ENCODE measurements at places on chromosomes 12 and 14.

DNA sequence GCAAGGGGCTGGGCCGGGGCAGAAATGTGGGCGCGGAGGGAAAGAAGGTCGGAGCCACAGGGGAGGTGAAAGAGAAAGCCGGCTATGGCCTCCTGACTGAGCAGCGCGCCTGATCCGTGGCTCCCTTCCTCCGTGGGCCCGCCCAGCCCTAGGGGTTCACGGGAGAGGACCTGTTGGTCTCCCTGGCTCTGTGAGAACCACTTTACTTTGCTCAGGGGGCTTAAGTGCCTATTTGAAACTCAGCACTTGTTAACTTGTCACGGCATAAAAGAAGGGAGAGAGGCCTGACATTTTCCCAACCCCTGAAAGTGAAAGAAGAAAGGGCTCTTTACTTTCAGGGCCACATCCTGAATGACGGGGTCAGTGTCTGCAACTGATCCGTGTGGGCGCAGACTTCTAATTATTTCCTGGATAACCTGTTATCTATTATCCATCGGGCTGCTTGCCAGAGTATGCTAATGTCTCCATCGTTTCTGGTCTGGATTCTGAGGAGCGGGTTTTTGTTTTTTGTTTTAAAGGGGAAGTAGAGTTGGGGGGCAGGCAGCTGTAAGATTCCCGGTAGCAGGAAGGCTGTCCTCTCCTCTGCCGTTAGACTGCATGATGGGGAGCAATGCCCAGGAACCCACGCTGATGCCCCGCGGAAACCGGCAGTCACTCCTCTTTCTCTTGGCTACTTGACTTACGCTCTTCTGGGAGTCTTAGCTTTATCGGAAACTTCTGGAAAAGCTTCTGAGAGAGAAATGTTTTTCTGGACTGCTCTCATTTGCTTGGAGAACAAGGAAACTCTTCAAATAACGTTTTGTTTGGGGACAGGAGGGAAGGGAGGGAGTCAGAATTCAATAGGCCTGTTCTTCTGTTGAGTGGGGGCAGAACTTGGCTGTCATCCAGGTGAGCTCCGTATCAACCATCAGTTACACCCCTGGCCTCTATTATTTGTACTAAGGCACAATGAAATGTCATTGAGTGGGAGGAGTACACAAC lies 127.7 kb upstream of the MAX start:
- ATAC-seq, result peak; percentile 80

DNA sequence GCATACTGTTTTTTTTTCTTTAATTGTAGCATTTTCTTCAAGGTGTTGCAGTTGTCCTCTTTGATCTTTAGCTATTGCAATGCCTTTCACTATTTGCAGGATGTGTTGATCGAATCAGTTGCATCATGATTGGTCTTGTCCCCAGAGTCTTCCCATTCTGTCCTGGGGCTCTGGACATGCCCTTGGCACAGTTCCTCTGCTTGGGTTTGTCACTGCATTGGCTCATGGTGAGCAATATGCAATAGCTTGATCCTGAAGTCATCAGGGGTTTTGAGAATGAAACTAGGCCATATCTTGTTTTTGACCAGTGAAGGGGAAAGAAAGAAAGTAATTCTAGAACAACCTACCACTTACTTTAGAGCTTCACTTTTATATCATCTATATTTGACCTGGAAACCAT lies 281.5 kb downstream of the TMEM117 start:
- no peak for ATAC-seq

- no peak for ATAC-seq
These were observed 32.9 kb downstream of the C14orf132 start for GRCh38 chr14:96072076-96072475.

DNA sequence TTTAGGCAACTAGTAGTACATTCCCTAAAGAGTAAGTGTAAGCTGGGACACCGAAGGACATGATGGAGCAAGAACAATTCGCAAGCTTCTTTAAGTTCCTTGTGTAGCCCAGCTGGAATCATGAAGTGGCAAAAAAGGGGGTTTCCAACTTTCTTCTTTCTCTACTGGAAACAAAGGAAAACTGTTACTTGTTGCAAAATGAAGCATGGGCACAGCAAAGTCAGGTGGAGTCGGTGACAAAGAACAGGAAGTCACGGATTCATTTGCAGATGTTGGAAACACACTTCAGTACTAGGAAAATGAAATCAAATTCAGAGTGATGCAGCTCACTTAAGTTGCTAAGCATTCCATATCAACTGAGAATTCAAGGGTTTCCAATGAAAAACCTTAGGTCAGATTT lies 706.9 kb upstream of the STXBP6 start:
- ATAC-seq, result no peak

GRCh38 chr14:93042968-93043940 lies 72.5 kb downstream of the ITPK1 start:
- peak; percentile 86 for ATAC-seq

DNA sequence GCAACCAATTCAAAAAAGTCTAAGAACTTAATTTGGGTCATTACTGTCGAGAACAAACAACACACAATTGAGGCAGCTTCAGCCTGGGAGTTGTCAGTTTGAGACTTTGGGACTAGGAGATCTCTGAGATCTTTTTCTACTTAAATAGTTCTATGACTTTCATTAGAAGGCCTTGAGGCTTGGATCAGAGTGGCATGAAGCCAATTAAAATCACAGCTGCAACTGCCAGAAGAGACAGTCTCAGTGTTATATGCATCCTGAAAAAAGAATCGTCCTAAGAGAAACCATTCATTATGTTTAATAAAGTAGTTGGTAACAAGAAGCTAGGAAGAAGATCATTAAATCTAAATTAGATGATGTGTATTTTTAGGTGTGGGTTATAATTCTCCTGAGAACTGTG lies 170.8 kb upstream of the RASSF8 start:
- ATAC-seq, result no peak

GRCh38 chr14:91519239-91520036 lies 9.3 kb upstream of the PPP4R3A start:
- ATAC-seq, result no peak

GRCh38 chr14:22524115-22524783 lies 64.8 kb downstream of the DAD1 start:
- no peak for ATAC-seq

GRCh38 chr12:130161261-130162243 lies 712 bp upstream of the FZD10 start:
- no peak for ATAC-seq
